ENCODE measurements at places on chromosomes 7 and 10.

DNA sequence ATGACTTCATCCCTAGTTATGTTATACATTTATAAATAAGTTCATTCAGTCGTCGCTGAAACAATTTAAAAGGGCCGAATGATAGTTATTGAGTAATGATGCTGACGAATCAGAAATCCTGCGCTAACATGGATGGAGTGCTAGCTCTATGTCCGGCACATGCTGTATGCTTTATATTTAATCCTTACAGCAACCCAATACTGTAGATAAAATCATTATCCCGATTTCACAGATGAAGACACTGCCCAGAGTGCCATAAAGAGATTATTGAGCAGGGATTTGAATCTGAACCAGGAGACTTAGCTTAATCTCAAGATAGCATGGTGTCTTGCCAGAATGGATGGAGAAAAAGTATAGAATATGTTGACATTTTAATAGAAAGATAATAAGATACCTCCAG is 1.1 kb upstream of the ICA1 start:
- DNase-seq: no peak

GRCh38 chr10:119705434-119705831 is 20.4 kb upstream of the INPP5F start:
- DNase-seq: no peak

DNA sequence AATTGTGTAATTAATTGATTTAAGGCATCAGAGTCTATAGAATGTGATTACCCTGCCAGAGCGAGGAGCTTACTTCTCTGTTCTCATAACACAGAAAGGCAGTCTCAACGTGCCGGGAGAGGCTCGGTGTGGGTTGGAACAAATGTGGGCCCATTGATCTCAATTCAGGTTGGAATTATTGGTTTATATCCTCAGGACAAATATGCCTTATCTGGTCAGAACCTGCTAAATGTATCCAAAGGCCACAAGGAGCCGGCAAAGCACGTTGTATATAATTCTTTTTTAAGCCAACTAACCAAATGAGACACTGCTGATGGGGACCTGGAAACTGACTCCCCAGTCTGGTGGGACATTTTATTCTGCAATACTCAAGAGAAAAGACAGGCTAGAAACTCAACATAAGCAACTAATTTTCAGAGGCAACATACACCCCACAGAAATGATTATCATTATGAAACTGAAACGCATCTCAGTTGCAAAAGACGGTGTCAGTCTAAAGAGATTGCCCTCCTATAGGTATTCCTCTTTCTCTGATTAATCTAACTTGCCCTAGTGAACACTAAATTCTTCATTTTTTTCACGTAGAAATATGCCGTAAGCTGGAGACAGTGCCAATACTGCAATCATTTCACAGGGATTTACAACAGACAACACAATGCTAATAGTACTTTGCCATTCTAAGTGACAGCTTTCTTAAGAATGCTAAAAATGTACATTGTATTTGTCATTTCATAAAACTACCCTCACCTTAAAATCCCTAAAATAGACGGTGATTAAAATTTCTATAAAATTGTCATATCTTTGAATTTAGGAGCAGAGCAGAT is 9.4 kb downstream of the EBF3 start:
- DNase-seq: no peak

- DNase-seq: no peak
Measured at GRCh38 chr10:119360181-119360921, 153.0 kb downstream of the GRK5 start.

DNA sequence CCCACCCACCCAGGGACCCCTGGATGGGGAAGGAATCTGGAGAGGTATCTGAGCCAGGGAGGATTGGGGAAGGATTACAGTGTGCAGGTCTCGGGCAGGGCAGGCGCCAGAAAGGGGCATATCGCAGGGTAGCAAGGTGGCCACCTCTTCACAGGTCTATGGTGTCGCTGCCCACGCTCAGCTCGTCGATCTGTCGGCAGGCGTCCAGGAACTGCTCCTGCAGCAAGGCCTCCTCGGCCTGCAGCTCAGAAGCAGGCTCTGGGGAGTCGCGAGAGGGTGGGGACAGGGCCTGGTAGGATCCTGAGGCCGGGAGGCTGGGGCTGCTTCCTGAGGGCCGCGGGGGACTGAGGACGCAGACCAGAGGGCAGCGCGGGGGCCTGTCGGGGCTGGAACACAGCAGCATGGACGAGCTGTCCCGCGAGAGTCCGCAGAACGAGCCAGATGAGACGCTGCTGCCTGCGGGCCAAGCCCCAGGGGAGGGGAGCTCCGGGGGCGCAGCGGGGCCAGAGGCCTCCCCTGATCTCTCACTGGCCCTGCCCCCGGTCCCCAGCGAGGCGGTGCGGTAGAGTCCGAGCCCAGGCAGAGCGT is 7.1 kb upstream of the RBM28 start:
- DNase-seq: no peak

DNA sequence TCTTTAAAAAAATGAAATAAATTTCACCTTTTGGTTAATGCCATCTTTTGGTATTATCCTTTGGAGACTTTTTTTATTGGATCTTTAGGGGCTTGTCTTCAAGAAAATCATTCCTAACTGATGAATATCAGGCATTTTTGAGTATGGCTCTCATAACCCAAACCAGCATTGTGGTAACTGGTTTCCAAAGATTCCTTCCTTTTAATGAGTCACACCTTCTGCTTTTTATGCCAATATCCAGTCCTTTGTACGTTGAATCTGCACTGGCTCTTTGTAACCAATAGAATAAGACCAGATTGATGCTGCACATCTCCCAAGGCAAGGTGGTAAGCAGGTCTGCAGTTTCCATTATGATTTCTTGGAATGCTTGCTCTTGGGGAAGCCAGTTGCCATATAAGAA is 89.1 kb downstream of the GPR158 start:
- no peak for DNase-seq

DNA sequence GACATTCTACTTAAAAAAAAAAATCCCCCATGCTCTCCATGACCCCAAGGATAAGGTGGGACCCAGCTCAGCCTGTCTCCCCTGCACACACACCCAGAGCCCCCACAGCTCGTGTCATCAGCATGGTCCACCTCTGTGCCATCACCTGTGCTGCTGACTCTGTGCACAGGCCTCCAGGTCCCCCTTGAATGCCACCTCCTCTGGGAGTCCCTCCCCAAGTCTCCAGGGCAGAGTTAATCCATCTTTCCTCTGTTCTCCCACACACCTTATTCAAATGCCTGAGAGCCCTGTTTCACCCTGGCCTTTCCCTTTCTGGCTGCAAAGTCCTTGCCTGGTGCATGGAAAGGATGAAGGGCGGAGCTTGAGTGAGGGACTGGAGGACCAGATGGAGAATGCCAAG is 194.1 kb upstream of the LYZL2 start:
- no peak for DNase-seq

DNA sequence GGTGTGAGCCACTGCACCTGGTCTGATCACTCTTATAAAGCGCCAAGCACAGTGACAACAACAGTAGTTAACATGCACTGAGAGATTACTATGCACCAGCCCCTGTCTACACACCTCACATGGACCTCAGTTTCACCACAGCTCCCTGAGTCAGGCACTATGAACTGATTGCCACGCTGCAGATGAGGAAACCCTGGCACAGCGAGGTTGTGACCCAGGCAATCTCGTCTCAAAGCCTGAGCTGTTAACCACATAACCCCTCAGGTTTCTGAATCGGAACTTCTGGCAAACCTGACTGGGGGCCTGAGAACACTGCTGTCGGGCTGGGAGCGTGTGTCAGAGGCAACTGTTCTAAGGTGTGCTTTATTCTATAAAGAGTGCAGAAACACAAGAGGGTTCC is 150.8 kb downstream of the RNF216 start:
- DNase-seq: peak; percentile 26

GRCh38 chr7:12619461-12620069 is 49.0 kb downstream of the SCIN start:
- DNase-seq: no peak

DNA sequence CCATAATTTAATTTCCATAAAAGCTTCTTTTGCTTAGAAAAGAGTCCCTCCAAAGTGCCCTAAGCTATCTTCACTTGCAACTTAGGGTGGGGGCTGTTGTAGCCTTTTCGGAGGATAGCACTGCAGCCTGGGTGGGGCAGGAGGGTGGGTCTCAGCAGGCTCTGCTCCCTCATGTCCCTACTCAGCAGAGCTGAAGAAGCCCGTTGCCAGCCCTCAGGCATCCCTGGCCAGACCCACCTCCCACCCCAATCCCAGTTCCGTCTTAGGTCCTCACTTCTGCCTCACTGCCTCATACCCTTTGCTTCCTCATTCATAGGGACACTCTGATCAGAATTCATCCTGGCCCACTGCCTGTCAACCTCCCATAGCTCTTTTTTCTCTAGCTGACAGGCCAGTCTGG is 99.8 kb upstream of the ZMIZ1 start:
- DNase-seq: no peak

DNA sequence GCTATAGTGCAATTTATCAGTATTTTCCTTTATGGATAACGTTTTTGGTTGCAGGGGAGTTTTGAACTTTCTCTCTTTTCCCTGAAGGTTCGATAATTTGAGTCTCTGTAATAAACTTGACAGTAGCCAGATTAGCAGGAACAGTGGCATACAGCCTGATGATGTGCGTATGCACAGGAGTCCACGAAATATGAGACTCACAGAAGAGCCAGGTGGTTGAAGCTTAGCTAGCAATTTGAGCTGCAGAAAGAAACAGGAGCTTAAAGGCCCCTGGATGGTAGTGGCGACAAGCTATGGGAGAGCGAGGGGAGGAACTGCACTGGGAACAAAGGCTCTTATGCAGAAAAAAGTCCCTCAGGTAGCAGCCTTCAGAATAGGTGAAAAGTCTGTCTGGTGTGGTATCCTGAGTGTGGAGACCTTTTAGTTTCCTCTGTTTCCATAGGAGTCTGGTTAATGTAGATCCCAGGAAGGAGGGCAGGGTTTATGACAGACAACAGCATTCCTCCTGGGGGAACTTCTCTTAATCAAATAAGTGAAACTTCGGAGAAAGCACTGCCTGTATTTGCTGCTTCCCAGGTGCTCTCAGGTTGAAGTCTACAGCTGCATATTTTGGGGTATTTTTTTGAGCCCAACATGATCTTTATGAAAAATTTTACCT is 32.7 kb downstream of the FANK1 start:
- no peak for DNase-seq

- DNase-seq: no peak
Measured at GRCh38 chr7:47582764-47583738, 1.1 kb upstream of the TNS3 start.

DNA sequence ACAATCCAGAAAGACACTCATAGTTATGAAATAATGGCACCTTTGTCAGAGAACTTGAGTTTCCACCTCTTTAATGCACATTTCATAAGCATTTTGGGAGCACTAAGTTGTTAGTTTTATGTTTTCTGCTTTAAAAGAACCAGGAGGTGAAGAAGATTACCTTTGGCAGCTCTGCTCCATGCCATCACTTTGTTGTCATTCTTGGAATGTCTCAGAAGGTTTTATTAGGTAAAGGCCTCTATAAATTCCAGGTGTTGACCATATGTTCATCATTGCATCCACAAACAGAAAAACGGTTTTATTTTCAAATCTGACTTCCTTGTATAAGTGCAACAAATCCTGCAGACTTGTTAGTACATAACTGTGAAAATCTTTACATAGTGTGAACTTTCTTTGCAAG is 424.8 kb downstream of the MDFIC start:
- DNase-seq: no peak

GRCh38 chr7:7772397-7772821 is 54.0 kb upstream of the RPA3 start:
- DNase-seq: no peak

DNA sequence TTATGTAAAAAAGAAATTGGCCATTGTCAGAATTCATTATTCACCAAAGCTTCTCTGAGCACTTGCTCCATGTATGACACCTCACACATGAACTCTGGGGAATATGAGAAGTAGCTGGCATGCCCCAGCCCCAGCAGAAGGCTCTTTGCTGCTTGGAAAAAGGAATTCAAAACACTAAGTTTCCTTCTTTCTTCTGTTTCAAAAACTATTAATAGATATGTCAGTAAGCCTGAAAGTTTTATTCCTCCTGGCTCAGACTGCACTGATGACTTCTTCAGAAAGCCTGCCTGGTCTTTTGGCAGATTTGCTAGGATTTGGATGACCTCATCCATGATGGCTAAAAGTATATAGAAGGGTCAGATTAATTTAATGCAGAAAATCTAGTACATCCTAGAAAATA is 511.0 kb downstream of the GFRA1 start:
- no peak for DNase-seq

GRCh38 chr10:70137927-70138883 is 5.6 kb upstream of the AIFM2 start:
- DNase-seq: no peak

- DNase-seq: no peak
Measured at GRCh38 chr7:148695953-148696352, 2.8 kb upstream of the CUL1 start.

DNA sequence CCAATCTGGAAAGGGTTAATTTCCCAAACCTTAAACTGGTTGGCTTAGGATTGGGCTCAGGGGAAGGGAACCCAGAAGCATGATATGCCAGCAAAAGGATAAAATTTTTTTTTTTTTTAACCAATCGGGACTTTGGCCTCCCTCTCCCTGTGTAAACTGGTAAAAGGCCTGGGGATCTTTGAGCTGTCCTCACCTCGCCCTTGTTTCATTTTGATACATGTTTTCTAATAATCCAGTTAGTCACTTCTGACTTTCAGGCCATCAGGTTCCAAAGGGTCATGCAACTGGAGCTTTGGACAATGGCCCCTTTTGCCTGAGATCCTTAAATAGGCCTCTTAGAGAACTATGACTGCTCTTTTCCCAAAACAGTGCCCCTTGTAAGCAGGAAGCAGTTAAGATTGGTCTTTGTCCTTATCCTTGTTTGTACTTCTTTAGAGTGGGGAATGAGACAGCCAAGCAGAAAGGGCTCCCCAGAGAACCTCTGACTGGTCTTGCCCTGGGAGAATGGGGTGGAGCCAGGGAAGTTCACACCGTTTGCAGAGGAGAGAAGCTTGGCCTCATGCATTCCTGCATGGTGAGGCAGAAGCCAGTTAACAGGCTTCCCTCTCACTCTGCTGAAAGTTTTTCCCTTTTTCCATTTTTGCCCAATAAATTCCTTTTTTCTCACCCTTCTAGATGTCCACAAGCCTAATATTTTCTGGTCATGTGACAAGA is 424.2 kb upstream of the CNTNAP2 start:
- no peak for DNase-seq

DNA sequence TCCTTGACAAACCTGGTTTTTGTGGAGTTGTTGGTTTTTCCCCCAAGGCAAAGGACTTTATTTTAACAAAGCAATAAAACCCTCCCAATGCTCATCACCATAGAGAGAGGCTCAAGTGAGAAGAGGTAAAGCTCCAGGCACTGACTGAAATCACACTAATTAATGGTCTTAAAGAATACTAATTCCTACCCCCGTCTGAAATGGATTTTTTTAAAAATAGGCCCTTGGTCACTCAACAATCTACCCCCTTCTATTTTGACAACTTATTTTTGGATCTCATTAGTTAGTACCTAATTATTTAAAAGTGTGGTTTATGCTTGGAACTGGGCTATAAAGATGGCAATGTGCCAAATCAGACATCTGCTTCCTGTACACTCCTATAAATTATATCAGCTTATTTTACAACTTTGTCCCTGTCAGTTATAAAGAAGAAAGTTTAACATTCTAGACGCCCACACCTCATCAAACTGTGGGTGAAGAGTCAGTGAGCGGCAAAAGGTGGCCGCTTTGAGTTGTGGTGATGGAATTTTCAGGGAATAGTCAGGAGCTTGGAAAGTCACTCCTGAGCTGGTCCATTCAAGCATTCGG is 10.6 kb downstream of the GLI3 start:
- no peak for DNase-seq
